ENCODE measurements at places on chromosomes 2 and 18.

- DNase-seq, result no peak
Measured at GRCh38 chr2:78876316-78876688, 149.2 kb upstream of the REG3G start.

GRCh38 chr2:233225230-233226068 is 26.0 kb upstream of the ATG16L1 start:
- DNase-seq, result no peak

DNA sequence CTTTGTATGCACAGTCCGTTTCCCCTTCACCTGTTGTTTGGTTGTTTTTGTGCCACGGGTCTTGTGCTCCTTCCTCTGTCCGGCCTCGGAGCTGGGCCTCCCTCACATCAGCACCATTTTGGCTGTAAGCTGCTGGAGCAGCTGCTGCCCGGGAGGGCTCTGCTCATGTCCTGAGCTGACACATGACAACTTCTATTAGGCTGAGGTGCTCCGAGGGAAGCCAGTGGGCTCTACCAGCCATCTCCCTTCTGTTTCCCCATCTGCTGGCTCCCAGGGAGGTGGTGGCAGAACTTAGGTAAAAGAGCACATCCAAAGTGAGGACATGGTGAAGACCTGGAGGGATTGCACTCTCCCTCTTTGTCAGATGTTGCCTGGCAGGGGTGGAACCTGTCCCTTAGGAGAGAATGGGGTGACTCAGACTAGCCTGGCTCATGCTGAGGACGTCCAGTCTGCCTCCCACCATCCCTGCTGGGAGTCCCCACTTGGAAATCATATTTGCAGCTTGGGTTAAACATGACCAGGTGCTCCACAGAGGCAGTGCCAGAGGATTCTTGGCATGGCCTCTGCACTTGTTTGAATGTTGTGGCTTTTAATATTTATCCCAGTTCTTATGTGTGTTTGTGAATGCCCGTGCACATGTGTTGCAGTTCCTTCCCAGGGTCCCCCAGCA is 49.8 kb upstream of the TNP1 start:
- DNase-seq, result no peak

DNA sequence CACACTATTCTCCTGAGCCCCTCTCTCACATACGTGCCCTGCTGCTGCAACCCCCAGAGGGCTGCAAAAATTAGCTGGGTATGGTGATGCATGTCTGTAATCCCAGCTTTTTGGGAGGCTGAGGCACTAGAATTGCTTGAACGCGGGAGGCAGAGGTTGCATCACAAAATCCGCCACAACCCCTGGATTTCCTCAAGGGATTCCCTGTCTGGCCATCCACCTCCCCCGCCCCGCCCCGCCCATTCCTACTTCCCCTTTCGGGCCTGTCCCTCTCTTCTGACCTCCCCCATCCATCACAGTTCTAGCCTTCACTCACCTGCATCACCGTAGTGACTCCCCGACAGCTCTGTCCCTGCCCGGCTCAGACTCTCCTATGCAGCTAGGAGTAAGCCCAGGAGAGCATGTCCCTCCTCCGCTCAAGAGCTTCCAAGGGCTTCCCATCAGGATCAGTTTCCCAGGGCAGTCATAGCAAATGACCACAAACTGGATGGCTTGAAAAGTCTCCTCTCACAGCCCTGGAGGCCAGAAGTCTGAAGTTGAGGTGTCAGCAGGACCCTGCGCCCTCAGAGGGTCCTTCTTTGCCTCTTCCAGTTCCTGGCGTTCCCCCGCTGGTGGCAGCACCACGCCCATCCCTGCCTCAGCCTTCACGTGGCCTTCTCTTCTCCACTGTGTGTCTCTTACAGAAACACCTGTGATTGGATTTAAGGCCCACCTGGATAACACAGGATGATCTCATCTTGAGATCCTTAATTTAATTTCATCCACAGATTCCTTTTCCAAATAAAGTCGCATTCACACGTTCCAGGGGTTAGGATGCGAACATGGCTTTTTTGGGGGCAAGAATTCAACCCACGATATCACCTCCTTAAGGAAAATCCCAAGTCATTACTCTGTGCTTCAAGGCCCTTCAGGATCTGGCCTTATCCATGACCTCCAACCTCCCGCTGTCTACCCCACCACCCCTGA is 58.5 kb downstream of the HS1BP3 start:
- DNase-seq, result no peak

DNA sequence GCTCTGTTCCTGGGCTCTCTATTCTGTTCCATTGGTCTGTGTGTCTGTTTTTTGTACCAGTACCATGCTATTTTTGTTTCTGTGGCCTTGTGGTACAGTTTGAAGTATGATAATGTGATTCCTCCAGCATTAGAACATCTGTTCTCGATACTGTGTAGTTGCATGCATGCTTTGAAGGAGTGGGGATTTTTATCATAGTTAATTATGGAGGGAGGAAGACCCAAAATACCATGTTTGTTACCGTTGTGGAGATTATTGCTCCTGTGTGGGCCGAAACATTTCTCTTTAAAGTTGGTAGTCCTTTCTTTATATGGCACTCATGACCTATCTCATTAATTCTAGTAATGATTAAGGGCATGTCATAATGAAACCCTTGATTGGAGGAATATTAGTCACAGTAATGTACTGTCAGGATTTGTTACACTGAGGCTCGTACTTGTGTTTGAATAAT is 87.6 kb downstream of the TTC27 start:
- DNase-seq, result no peak

DNA sequence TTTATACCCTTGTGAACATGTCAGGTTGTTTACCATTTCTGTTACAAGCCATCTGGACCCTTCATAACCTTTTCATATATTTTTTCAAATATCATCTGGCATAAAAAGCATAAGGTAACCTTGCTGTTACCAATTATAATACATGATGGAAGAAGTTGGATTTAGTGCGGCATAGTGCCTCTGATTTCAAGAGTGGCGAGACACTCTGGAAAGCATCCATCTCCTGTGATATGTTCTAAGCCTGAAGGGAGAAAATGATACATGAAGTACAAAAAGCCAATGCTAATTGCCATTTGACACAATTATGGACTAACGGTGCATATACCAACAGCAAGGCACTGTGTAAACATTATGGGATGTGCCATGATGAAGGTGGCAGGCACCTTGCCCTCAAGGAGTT is 75.1 kb downstream of the DCC start:
- no peak for DNase-seq

DNA sequence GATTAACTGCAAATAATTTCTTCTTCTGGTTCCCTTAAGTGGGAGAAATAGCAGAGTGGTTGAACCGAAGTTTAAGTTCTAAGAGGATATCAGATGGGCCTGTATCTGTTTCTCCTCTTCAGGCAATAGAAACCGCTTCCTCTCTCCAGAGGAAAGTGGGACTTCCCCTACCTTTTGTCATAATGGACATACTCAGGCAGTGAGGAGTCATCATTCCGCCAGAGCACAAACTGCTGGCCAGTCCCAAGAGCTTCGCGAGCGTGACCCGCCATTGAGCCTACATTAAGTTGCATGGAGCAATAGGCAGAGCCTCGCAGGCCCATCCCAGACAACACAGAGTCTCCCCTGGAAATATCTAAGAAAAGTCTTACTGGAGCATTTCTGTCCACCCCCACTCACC is 158.9 kb downstream of the LDLRAD4 start:
- DNase-seq, result no peak

DNA sequence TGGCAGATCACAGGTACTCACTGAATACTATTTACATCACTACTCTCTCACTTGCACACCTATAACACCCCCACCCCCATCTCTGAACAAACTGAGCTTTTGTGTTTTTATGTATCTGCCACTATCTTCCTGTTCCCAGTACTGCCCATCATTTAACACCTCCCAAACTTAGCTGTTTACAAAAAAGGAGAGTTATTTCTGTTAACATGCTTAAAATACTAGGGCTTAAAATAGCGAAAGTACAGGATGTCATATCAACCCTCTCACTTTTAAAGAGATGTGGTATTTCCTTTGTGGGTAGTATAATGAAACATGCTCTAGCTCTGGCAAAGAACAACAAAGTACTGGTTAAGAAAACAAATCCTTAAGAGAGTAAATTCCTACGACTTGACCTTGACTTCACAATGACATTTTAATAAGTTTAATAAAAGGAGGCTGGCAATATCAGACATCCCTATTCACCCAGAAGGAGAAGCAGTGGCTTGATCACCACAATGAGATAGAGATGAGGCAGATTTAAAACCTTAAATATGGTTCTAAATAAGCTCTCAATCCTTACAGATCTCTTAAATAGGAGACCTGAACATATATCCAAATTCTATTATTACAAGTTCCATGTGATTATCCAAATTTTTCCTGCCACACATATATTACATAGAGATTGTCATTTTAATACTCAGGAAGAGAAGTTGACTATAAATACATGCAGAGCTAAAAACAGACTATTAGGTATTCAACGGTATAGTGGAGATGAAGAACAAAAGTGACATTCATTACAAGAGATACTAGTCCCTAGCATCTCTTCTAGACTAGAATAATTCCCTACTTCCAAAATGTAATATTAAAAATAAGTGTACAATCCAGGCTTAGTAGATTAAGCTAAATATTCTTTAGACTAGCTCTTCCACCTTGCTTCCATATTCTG is 36.9 kb downstream of the TRAK2 start:
- DNase-seq, result no peak

DNA sequence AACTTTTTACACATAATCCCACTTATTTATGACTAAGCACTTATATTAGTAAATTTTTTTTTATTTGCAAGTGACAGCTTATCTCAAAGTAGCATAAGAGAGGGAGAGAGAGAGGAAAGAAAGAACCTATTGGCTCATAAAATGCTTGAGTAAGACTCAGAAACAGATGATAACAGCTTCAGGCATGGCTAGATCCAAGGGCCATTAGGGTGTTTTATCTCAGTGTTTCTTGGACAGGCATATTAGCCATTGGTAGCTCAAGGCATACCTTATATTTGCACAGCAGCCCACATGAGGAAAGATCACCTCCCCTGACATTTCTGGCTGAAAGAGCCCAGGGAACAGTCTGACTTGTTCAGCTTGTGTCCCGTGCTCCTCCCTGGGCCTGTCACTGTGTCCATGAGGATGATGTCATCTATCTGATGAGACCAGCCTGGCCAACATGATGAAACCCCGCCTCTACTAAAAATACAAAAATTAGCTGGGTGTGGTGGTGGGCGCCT is 64.4 kb downstream of the IL1R2 start:
- no peak for DNase-seq

DNA sequence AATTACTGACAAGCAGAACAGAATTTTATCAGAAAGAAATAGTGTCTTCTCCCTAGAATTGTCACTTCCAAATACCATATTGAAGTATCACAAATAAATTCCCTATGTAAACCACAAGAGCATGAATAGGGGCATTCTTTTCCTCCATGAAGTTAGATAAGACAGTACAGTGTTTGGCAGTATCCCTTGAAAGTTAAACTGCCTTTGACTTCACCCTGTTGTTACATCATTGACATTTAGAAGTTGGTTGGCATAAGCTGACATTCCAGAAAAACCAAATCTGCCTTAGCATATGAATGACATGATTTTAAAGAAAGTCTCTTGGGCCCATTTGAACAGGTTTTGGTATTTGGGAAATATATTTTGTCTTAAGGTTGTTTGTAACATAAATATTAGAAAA is 50.2 kb upstream of the OSR1 start:
- DNase-seq, result no peak

DNA sequence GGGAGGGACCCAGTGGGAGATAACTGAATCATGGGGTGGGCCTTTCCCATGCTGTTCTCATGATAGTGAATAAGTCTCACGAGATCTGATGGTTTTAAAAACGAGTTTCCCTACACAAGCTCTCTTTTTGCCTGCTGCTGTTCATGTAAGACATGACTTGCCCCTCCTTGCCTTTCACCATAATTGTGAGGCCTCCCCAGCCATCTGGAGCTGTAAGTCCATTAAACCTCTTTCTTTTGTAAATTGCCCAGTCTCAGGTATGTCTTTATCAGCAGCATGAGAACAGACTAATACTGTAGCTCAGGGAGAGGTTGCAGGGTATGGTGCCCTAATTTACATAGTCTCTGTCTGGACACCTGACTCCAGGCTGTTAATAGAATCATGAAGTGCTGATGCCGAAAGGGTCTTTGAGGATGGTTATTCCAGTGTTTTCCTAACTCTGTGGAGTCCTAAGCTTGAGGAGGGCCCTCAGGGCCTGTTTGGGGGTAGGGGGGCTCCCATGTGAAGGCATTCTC is 343.2 kb downstream of the ALK start:
- DNase-seq, result no peak

- no peak for DNase-seq
Measured at GRCh38 chr2:170942615-170943014, 13.6 kb downstream of the GORASP2 start.

GRCh38 chr2:152433289-152433688 is 98.3 kb downstream of the FMNL2 start:
- no peak for DNase-seq

DNA sequence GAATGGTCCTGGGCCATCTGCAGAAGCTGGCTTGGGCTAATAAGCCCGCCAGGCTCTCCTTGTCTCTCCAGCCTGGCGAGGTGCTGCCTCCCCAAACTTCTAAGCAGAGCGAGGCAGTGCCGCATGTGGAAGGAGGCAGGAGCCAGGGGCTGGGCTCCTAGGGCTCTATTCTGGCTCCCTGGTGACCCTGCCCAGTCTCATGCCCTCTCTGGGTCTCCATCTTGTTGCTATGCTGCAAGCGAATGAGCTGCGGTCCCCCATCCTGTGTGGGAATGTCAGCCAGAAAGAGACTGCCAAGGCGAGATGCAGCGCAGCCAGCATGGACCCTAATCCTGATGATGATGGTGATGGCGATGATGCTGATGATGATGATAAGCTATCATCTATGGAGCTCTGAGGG is 48.7 kb downstream of the TNS1 start:
- no peak for DNase-seq

DNA sequence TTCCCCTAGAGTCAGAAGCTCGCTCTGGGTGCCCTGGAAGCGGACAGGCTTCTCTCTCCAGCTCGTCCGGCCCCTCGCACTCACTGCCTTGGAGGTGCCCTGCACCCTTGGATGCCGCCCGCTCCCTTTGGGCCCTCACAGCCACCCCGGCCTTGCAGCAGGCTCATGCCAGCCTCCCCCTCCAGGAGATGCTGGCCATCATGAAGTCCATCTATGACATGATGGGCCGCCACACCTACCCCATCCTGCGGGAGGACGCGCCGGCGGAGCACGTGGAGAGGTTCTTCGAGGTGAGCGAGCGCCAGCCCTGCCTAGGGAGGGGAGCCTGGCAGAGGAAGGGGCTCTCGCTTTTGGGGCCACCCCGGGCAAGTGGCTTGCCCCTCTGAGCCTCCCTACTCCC is 20.3 kb upstream of the FAHD2A start:
- DNase-seq, result no peak

- no peak for DNase-seq
Measured at GRCh38 chr2:26845021-26845420, 2.9 kb upstream of the DPYSL5 start.

DNA sequence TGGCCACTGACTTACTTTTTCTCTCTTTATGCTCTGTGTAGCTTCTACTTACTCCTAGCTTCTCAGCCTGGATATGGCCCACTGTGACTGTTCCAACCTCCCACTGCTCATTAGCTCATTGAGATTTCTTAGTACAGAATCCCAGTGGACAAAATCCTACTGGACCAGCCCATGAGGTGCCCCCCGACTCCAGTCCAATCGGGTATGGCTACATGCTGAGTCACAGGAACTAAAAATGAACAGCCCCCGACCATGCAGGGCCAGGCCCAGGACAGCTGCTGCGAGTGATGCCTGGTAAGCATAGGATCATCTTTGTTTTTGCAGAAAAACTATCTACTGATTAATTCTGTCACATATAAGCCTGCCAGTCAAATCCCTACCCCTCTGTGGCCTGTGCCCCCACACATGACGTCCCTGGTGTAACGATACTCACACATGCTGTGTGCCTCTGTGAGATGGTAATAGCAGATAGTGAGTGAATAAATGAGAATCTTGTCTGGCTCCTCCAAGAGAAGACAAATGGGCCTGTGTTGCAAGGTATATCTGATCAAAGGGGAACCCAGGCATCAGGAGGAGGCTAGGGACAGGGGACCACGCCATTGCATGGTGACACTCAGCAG is 85.9 kb upstream of the KLF7 start:
- DNase-seq, result no peak
